Right renal cortex interstitium (tissue), 3 donors: ENCODE measurements at places on chromosomes 16 and 17.

DNA sequence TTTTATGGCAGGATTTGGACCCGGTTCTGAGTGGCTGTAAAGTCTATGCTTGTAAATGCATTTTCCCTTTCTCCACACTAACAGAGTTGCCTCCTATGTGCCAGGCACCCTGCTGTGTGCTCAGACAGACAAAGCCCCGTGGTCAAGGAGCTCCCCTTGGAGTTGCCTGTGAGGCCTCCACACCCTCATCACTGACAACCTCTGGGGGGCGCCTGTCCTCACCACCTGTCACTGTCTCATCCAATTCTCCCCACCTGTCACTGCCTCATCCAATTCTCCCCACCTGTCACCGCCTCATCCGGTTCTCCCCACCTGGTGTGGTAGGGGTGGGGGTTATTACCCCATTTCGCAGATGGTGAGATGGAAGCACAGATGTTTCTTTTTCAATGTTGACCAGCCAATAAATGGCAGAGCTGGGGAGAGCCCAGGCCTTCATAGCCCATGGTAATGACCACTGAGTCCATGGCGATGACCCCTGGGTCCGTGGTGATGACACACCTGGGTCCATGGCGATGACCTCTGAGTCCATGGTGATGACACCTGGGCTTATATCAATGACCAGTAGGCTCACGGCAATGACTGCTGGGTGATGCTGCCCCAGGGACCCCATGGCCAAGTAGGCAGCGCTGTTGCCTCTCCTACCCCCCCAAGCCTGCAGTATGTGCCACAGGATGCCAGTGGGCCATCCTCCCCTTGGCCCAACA is 150.1 kb downstream of the IRF8 start:
- no peak for DNase-seq

- no peak for DNase-seq
These were observed 57.6 kb upstream of the IRX5 start for GRCh38 chr16:54873071-54873470.

DNA sequence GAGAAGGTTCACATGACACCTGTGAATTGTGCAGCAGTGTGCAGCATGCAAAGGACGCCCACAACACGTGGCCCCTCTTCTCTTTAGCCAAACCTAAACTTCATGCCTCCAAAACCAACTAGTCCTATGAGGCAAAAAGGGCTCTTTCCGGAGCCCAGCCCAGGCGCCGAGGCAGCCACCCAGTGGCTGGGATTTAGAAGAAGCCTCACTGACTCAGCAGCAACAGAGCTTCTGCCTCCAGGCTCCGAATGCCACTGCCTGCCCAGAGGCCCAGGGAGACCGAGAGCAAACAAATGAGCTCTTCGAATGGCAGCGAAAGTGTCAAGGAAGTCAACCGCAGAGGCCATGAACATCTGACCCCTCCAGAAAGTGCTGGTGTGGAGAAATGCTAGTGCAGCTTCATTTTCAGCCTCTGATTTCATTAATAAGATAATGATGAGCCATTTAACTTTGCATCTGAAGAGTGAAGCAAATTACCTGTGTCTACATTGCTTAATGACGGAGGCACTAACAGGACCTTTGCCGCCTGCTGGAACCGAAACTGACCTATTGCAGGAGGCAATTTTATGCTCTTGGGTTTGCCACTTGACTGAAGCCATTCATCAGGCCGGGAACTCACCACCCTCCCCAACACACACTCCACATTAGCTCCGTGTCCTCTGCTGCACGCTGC is 157.7 kb upstream of the RPL38 start:
- no peak for DNase-seq

GRCh38 chr17:33284022-33284421 is 9.1 kb downstream of the ASIC2 start:
- DNase-seq, result no peak

DNA sequence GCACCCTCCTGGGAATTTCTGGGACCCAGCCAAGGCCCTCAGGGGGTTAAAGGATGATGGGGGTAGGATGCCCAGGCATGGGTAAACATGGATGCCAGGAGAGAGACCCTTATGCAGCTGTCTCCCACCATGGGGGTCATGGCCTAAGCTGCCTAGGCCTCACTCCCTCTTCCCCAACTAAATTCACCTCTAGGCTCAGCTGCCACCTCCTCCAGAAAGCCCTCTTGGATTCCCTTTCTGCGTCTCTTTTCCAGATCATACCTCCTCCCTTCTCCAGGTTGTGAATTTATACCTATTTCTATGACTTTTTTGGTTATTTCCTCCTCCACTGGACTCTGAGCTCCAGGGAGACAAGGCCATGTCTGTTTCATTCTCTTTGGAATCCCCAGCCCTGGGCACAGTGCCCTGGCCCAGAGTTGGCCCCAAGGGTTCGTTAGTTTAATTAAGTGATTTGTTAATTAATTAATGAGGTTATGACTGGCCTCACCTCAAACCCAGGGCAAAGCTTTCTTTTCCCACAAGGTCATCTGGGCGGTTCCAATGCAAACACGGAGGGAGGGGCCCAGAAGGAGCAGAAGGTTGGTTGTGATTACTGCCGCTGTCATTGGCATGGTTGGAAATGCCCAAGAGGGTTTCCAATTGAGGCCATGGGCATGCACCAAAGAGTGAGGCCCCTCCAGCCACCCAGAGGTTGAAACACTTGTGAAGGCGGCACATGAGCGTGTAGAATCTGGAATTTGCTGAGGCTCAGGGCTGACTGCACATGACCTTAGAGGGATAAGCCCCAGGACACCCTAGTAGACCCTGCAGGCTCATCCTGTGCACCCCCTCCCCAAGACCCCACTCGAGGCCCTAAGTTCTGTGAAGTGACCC is 6.9 kb upstream of the KRT17 start:
- no peak for DNase-seq
